ENCODE measurements at places on chromosomes 3 and 15.

DNA sequence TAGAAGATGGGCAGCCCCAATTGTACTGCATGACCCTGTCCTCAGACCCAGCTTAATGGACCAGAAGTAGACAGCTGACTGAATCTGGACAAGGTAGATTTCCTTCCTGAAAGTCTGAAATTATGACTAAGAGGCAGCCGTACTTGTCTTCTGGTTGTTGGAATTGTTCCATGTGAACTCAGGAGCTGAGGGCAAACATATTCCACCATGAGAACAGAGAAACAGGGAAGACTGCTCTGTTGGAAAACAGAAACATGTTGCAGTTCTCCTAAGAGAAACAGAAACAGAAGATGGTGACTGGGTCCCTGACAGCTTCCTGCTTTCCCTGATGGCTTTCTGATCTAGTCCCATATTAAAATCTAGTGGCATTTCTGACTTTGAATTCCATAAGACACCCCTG, 24.1 kb downstream of the POPDC2 start:
- DNase-seq, result no peak

GRCh38 chr3:137687181-137687879, 76.8 kb upstream of the SOX14 start:
- DNase-seq, result no peak

- DNase-seq, result no peak
Measured at GRCh38 chr15:47746516-47746915, 29.2 kb downstream of the SEMA6D start.

DNA sequence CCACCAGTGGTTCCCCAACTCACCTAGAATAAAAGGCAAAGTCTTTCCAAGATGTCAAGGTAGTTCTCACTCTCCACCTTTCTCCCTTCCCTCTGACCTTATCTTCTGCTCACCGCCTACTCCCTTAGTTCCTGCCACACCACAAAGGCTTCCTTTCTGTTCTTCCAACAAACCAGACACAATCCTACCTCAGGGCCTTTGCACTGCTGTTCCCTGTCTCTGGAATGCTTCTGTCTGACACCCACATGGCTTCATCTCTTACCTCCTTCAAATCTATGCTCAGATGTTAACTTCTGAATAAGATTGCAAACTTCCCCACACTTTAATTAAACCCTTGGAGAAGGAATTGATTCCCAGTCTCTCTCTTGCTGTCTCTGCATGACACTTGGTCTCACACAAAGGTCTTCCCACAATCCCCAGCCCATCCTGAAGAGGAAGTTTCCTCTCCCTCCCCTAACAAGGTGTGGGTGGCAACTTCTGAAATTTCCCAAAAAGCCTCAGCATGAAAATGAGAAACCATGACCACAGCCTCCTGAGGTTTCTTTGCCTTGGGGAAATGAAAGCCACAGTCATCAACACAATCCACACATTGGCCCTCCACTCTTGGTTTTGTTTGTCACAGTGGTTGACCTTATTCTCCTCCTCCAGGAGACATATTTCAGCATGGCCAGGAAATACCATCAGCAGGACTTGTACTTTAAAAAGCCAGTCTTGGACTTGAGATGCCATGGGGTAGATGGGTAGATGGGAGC, 3.0 kb upstream of the RYK start:
- DNase-seq, result no peak

- DNase-seq, result no peak
Measured at GRCh38 chr3:27943106-27943505, 221.0 kb upstream of the EOMES start.

- no peak for DNase-seq
Measured at GRCh38 chr15:56989411-56989924, 71.0 kb downstream of the TCF12 start.

GRCh38 chr3:195809291-195809785, 2.4 kb downstream of the MUC4 start:
- DNase-seq, result no peak

DNA sequence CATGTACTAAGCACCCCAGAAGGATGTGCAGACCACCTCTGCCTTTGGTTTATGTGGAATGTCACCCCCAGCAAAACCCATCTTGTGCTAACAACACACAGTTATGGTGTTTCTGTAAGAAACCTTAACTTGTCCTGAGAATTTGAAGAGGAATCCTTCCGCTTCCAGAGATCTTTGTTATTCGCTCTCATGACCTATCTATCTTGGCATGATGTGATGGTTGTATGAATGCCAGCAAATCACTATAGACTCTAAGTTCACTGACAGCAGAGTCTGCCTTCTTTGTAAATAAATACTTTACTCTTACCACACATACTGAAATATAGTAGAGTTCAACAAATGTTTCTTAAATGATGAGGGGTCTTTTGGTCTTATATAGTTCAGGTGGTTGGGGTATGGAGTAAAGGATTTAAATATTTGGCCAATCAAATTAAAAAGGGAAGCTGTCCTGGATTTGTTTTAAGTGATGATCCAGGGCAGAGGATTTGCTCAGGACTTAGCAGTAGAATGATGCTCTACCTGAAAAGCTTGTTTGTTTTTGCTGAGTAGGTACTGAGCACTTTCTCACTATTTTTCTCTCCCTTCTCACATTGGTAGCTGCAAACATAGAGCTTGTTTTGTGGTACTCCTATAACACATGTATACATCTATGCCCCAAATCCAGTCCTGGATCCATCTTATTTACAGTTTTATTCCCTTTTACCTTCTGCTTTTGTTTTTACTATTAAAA, 27.9 kb upstream of the RTP1 start:
- DNase-seq, result no peak
